ENCODE measurements at places on chromosomes 11 and 22.

DNA sequence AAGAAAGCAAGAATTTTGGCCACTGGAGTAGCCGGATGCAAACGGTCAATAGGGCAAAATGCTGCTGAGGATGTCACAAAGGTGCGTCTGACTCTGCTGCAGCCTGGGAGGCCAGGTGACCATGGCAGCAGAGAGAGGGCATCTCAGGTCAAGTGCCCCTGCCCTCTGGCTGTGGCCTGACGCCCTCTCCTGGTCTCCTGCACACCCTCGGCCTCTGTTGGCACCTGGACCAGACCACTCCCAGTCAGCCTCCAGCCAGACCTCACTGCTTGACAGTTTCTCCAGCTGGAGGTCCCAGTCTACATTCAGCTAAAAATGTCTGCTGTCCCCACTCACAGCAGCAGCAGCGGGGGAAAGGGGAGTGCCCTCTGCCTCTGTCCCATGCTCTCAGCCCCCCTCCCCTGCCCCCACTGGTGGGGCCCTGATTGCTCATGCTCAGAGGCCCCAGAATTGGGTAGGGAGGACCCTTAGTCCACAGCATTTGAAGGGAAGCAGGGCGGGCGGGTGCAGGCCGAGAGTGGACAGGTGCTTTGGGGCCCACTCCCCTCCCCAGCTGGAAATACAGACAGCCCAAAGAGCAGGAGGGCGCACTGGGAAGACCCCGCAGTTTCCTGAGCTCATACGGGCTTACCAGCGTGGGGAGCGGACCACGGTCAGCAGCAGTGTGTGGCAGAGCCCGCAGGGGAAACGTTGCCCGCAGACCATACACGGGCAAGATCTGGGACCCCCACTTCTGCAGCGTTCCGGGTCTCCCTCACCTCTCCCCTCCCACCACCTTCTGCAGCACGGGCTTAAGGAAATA is 1.6 kb upstream of the BRSK2 start:
- no peak for DNase-seq

DNA sequence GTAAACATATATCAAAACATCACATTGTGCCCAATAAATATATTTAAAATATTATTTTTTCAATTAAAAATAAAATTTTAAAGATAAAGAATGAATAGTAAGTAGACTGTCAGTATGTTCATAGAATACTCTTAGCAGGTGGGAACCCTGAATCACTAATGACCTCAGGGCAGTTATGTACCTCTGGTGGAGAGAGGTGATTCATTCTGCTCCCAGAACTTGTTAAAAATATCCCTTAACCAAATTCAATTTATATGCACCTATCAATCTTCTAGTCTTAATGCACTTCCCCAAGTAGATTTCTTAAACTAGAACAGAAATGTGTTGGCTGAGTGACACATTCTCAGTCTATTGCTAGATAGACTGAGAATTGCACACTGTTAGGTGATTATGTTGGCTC is 183.9 kb upstream of the SYN3 start:
- DNase-seq = no peak

GRCh38 chr11:86108191-86108590 is 39.3 kb upstream of the PICALM start:
- DNase-seq = no peak

DNA sequence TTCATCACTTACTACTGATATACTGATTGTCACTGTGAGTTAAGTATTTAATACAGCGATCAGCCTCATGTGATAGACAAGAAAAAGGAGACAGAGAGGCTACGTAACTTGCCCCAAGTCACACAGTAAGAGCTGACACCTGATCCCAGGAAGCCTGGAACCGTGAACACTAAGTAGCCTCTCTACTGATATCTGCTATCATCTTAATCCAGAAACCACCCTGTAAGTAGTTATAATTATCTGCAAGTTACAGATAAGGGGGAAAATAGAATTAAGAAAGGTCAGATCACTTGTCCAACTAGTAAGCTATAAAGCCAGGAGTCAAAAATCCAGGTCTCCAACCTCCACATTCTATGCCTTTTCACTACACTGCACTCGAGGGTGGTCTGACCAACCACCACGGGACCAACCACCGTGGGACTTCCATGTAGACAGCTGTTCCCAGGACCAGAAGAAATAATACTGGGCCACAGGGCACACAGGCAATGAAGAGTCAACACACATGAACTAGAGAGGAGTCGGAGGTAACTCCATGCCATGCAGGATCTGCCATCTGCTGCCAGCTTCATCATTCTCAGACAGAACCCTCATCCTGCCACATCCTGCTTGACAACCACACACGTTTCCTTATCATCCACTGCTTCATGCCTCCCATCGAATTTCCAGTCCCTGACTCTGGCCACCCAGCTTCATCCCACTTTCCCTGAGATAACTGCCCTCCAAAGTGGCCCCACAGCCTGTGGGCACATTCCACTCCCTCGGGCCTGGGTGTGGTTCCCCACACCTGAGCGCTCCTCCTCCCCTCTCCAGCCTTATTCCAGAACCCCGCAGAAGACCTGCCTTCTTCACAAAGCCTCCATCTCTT is 58.6 kb downstream of the MICAL3 start:
- no peak for DNase-seq

GRCh38 chr11:120457996-120458395 is 53.6 kb upstream of the GRIK4 start:
- no peak for DNase-seq

- DNase-seq = no peak
Measured at GRCh38 chr11:31645747-31646146, 136.2 kb downstream of the ELP4 start.

DNA sequence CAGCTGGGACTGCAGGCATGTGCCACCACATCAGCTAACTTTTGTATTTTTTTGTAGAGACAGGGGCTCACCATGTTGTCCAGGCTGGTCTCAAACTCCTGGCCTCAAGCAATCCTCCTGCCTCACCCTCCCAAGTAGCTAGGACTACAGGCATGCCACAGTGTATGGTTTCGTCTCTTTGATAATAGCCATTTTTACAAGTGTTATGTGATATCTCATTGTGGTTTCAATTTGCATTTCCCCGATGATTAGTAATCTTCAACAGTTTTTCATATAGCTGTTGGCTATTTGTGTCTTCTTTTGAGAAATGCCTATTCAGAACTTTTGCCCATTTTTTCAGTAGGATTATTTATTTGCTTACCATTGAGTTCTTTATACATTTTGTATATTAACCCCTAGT is 9.0 kb upstream of the MTMR3 start:
- DNase-seq = no peak
